GM23248 (cell line): ENCODE measurements at places on chromosomes 6 and 20.

GRCh38 chr6:147022041-147022440 lies 182.2 kb upstream of the STXBP5 start:
- peak; percentile 11 for DNase-seq

- DNase-seq, result no peak
Observed at GRCh38 chr6:37528541-37528940, 28.8 kb upstream of the CCDC167 start.

DNA sequence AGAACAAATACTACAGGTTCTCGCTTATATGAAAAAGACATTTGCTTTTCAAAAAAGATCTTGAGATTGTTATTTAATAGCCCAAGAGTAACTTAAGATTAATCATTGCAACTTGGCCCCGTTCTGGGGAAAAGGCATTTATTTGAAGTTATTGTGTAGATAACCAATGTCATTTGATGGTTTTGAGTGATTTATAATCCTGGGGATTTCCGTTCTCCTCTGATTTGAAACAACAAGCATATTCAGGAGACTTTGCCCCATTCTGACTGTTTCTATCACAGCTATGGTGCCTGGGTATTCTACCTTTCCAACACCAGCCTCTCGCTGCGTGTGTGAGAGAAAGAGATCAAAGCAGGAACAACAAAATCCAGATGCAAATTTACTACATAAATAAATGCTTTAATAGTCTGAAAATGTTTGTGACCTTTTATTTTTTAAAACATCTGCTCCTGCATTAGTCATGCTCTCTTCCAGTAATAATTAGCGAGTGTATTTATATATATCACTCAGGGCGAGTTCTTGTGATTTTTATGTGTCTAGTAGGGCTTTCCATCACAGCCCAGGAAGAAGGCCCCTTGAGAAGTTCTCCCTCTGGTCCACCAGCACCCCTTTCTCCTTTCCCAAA lies 197.9 kb upstream of the FOXQ1 start:
- no peak for DNase-seq

DNA sequence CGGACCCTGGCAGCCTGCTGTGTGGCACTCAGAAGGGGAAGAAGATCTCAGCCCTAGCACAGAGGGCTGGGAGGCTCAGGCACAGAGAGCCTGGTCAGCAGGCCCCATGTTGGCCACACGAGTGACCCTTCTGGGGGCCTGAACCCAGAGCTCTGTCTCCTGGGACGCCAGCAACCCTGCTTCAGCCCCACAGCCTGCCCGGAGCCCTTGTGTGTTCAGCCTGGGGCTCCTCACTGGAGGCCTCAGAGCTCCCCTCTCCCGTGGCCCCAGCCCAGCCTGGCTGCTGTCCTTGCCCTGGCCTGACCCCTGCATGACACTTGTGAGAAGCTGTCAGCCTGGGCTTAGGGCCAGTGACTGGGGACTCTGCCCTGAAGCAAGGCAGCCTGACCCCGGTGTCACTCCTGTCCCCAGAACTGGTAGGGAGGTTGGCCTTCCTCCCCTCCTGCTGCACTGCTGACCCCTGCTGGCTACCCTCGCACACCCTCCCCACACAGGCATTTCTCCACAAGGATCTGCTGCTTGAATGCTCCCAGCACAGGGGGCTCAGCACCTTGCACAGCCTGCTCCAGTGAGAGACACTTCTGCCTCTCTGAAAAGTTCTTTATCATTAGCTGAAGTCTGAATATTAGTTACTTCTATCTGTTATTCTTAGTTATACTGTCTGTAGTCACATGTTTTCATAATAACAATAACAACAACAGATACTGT lies 15.4 kb upstream of the IP6K3 start:
- peak; percentile 56 for DNase-seq

DNA sequence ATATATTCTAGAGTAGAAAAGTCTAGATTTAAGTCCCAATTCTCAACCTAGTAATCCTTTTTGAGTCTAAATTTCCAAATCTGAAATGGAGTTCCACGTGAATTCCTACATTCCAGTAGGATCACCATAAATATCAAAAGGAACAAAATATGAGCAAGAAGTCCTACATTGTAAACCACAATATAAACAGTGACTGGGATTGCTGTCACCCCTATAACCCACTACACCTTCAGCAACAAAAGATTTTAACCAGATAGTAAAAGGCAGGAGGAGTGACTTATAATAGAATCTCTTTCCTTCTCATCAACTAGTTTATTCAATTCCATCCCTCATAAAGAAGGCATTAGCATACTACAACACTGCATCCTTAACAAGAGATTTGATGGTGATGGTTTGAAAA lies 210.6 kb downstream of the KIF16B start:
- no peak for DNase-seq

GRCh38 chr6:67231092-67231491 lies 1404.0 kb upstream of the ADGRB3 start:
- DNase-seq, result no peak

DNA sequence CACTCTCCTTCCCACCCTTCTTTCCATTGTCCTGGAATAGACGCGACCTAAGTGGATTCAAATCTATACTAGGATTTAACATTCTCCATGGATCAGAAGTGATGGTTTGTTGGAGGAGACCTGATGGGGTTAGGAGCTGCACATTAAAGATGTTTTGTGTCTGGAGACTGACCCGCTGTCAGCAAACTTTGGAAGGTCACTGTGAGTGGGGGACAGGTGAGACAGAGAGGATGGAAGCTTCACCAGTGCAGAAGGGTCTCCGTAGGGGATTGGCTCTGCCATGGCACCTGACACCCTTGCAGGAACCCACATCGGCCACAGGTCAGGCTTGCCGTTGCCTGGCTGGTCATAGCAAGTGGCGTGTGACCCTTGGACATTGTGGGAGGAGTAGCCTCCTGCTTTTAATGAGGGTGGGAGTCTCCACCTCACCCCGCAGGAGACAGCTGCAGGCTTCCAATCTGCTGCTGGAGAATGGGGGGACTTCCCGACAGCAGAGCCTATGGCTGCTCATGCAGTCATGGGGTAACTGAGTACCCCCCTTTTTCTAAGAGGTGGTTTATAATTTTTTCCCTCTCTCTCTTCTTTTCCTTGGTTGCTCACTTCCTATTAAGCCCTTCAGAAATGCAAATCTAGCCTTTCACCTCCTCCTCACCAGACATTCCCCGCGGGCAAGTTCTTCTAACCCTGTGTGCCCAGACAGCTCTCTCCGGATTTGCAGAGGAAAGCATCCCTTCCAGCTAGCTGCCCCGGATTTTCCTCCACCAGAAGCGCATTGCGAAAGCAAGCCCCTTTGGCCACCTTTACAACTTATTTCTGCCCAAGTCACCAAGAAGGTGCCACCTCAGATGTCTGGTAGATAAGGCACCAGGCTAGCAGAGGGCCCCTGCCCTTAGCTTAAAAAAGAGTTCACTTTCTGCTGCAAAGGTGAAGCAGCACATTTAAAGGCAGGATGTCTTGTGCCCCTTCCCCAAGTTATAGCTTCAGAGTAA lies 53.5 kb downstream of the DACT2 start:
- no peak for DNase-seq

- no peak for DNase-seq
Observed at GRCh38 chr20:40325006-40325568, 363.9 kb downstream of the MAFB start.

GRCh38 chr20:33874129-33874528 lies 63.0 kb downstream of the CHMP4B start:
- no peak for DNase-seq

DNA sequence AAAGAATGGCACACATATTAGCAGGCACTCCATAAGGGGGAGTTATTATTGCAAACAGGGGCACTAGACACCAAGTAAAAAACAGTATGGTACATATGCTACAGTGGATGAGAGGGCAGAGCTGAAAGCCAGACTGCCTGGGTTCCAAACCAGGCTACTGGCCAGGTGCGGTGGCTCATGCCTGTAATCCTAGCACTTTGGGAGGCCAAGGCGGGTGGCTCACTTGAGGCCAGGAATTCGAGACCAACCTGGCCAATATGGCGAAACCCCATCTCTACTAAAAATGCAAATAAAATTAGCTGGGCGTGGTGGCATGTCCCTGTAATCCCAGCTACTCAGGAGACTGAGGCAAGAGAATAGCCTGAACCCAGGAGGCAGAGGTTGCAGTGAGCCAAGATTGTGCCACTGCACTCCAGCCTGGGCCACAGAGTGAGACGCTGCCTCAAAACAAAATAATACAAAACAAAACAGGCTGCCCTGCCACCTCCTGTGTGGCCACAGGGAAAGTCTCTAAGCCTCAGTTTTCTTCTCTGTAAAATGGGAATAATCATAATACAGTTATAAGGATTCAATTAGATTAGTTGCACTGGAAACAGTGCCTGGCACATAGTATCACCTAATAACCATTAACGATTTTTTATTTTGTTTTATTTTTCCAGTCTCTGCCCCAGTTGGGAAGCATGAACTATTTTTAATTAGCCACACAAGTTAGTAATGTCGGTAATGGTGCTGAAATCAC lies 7.5 kb upstream of the TTPAL start:
- DNase-seq, result no peak

- peak; percentile 28 for DNase-seq
Observed at GRCh38 chr6:90048206-90048967, 154.1 kb downstream of the GJA10 start.

- DNase-seq, result peak; percentile 71
Observed at GRCh38 chr6:24991810-24992467, 56.2 kb upstream of the RIPOR2 start.

GRCh38 chr6:69918813-69919475 lies 52.6 kb downstream of the COL19A1 start:
- DNase-seq, result peak; percentile 8

DNA sequence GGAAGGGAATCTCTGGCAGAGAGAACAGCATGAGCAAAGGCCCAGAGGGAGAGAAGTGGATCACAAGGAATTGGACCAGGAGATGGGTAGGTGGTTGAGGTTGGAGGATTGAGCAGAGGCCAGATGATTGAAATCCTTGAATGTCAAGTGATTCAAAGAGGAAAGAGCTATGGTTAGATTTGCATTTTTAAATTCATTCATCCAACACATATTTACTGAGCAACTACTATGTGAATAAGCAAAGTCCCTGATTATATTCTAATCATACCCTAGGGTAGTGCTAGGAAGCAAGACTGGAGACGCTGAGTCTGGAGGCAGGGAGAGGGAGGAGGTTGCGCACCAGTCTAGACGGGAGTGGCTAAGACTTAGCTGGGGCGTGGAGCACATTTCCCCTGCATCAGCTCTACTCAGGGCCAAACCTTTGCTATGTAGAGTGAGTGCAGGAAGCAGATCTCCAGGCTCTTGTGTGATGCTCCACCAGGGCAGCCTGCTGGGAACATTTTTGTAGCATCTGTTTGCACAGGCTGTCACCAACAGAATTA lies 40.2 kb downstream of the EYA2 start:
- no peak for DNase-seq

DNA sequence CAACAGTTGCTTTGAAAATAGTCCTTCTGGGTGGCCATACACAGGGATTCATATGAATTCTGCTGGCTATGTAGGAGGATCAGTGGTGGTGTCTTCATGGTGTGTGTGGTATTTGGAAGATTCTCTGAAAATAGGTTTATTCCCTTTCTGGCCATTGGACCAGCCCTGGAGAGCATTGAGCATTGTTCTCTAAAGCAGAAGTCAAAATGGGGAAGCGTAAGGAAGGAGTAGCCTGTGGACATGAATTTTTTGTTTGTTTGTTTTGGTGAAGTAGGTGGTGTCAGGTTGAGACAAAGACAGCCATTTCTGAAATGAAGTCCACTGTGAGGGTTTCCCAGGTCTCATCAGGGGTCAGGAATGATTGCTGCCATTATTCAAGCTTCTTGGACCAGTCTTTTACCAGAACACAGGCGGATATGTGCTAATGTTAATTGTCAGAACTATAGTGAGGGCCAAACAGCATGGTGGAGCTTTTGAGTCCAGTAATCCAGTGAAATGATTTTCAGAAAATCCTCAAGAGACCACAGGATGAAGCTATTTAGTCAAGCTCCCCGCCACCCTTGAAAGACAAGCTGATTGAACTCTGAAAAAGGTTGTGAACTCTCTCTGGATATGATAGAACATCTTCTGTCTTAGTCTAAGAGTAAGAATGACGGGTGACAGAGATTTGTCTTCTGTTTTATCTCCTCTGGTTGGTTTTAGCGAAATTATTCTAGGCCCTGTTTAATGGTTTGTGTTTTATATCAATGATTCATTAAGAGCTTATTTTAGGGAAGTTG lies 60.0 kb downstream of the DNAH8 start:
- no peak for DNase-seq

DNA sequence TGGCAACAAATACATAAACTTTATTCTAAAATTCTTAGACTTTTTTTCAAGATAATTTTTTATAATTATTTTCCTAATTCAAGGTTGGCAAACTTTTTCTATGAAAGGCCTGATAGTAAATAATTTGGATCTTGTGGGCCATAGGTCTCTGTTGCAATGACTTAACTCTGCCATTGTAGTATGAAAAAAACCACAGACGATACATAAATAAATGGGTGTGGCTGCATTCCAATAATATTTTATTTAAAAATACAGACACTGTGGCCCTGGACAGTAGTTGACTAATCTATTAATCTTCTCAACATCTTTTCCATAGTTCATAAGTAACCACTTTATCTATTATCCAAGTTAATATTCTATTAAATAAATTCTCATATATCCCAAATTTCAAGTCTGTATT lies 281.1 kb downstream of the SYNE1 start:
- DNase-seq, result peak; percentile 22

- DNase-seq, result peak; percentile 84
Observed at GRCh38 chr6:13407709-13408695, 79.4 kb downstream of the GFOD1 start.

- peak; percentile 89 for DNase-seq
Observed at GRCh38 chr6:150293423-150294173, 75.2 kb upstream of the IYD start.

DNA sequence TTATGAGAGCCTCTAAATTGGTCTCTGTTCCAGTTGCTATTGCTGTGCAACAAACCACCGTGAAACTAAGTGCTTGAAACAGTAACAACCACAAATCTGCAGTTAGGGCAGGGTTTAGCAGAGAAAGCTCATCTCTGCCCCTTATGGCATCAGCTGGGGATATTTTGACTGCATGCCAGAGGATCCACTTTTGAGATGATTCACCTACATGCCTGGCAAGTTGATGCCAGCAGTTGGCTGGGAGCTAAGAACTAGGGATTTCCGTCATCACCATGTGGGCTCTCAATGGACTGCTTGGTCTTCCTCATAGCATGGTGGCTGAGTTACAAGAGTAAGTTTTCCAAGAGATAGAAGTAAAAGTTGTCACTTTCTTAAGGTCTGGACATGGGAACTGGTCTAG lies 35.1 kb downstream of the PLCB4 start:
- DNase-seq, result no peak

GRCh38 chr6:46263707-46264086 lies 92.9 kb upstream of the ENPP5 start:
- DNase-seq, result peak; percentile 88

GRCh38 chr6:118865100-118865391 lies 28.9 kb upstream of the ASF1A start:
- DNase-seq, result no peak
